NCI-H1694 (cell line): ENCODE measurements at places on chromosomes 5 and 9.

DNA sequence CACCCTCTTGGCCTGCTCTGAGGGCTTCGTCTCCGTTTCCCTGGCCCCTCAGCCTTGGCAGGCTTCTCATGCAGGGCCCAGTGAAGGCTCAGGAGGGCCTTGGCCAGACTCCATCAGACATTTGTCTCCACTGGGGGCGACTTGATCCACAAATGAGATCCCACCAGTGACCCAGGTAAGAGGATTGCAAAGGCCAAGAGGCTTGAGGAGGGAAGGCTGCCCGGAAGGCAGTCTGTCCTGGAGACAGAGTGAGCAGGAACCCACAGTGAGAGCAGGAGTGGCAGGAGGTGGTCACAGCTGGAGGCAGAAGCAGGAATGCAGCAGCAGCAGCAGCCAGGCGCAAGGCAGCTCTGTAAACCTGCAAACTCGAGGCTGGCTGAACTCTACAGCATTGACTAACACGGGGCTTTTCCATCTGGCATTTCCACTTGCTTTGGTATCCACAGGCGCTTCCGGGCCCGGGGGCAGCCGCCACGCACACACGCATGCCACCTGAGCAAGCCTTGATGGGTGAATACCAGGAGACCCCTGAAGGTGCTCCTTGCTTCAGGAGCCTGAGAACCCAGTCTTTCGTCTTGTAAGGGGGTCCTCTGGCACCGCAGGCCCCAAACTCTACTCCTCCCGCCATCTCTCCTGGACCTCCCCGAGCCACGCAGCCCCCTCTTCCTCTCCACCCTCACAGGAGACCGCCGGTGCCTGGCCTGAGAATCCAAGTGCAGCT, 14.7 kb downstream of the MGAT1 start:
- DNase-seq: peak; percentile 22

DNA sequence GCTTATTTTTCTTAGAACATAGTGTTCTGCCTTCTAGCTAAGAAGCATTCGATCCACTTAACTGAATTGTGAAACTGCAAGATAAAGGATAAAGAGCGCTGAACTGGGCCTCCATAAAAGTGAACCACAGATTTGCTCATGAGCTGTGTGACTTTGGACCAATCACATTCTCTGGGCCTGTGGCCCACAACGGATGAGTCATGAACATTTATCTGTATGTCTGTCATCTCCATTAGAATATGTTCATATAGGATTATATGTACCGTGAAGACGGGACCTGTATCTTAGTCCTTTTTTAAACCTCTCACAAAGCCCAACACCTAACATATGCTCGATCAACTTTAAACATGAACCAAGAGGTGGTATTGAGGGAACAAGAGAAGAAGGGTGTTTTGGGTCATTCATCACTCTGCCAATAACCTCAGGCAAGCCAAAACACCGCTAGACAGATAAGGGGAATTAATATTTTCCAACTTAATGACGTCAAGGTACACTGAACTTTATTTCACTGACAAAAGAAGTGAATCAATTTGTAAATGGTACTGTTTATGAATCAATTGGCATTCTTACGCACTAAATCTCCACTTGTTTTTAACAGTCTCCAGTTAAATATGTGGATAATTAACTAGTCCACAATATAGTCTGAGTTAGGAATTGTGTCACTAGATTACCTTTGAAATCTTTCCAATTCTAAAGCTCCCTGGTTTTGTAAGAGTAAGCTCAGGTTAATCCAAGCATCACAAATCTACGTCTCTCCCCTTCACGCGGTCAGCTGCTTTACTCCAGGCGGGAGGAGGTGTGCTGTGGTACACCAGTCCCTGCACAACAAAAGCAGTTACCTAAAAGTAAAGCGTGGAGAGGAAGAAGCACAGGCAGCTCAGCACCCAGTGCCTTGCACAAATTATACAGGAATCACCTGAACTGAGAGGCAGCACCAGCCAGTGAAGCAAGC, 1.6 kb downstream of the TMEM245 start:
- DNase-seq: no peak

DNA sequence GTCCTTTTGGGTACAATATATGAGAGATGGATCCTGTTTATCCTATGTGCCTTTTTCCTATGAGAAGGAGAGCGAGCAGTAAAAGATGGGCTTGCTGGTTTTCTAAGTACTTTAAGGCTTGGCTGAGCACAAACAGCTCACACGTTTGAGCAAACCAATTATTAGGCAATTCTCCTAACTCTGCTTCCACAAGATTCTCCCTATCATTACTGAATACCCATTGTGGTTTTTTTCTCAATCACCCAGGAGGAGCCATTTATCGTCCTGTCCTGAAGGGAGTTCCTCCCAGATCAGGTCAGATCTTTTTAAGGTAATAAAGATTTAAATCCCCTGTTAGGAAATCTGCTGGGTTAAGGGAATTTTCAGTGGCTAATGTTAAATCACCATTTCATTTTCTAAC, 19.4 kb upstream of the C1QTNF3 start:
- no peak for DNase-seq

DNA sequence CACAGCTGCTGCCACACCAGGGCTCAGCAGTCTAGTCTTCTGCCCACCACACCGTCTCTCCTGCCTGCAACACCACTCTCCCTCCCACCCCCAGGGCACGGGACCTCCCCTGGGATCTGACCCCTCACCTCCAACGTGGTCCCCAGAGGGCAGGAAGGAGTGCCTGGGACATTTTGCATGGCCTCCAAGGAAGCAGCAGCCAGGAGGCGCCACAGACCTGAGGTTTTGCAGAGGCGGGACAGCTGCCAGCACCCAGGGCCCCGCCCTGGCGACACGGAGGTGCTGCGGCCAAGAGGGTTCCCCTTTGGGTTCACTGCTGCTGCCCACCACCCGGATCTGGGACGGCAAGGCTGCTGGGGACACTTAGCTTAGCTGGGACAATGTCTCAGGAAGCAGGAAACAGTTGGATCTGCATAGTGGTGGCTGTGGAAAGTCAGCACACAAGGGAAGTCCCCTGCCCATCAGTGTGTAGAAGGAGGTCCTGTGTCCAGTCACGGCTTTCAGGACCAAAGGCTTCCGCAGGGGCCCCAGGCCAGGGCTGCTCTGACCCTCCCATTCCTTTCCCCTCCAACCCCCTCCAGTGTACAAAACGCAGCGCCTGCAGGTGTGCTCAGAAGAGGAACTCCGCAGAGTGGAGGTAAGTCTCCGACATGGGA, 13.8 kb downstream of the PROP1 start:
- no peak for DNase-seq

GRCh38 chr9:130308081-130308571, 42.6 kb downstream of the HMCN2 start:
- no peak for DNase-seq

- DNase-seq: no peak
Observed at GRCh38 chr5:53041071-53041692, 52.0 kb downstream of the ITGA2 start.

DNA sequence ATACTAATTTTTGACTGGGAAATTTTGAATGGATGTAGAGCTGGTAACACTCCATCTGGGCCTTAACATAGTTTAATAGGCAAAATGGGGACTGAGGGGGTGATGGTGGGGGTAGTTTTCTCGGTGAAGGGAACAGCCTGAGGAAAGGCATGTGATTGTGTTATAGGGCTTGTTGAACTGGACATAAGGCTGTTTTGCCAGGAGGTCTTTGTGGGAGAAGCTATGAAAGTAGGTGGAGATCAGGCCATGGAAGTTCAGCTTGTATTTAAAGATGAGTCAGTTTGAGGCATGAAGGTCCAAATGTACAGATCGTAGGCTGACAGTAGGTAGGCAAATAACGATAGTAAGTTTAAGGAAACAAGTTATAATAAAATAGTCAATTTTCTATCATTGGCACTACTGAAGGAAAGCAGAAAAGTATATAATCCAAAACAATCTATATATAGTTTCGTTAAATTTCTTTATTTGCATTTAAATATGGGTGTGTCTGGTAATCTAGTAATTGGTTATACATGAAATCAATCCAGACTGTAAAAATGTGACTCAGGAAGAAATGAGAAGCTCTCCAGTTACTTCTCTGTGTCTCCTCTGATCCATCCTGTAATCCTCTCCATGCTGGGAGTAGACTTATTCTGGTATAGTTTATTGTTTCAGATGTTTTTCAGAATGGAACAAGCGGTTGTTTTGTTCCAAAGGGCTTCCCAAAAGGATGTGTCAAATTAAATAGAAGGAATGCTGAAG, 2.8 kb downstream of the CSNK1G3 start:
- no peak for DNase-seq

GRCh38 chr9:22035591-22036011, 26.5 kb upstream of the CDKN2B start:
- no peak for DNase-seq

DNA sequence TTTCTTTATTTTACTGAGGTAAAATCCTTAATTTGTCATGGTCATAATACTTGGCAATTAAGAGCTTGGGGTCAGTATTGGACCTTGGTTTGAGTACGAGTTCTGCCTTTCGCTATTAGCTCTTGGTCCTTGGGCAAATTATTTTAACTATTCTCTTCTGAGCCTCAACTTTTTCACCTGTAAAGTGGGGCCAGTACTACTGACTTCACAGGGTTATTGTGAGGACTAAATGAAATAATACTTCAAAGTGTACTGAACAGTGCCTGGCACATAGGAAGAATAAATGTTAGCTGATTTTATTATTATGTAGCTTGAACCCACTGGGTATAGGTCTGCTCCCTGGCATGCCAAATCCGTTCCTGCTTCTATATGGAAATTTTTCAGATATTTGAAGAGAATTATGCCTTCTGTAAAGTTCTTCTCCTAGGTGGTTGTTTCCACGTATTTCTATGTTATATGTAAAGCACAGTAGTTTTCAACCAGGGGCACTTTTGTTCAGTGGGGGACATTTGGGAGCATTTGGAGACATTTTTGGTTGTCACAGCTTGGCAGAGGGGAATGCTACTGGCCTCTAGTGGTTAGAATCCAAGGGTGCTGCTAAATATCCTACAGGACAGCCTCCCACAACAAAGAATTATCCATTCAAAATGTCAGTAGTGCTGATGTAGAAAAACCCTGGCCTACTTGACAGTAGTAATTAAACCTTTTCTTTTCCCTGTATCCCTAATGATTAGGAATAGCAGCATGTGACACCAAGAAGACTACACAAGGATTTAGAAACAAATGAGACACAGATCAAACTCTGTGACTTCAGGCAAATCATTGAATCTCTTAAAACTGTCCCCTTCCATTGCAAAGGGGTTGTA, 4.5 kb downstream of the RCL1 start:
- peak; percentile 52 for DNase-seq

- DNase-seq: no peak
Observed at GRCh38 chr5:58054018-58054417, 405.9 kb downstream of the PLK2 start.

DNA sequence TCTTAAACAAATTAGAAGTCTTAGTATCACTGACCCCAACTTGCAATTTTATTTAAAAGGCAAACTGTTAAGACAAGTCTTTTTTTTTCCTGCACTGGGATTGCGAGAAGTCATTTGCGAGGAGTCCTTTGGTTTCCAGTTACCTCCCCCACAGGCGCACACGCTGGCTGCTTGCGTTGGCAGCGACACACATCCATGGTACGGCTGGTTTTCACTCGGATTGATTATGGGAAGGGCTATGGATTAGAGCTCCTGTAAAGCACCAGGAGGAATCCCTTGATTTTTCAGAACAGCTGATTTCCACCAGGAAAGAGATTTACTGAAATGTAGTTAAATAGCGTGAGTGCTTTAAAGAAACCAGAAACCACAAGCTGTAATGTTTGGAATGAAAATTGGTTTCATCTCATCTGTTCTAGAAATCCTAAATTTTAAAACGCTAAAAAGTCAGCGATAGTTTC, 737 bp downstream of the SLC1A3 start:
- DNase-seq: no peak

DNA sequence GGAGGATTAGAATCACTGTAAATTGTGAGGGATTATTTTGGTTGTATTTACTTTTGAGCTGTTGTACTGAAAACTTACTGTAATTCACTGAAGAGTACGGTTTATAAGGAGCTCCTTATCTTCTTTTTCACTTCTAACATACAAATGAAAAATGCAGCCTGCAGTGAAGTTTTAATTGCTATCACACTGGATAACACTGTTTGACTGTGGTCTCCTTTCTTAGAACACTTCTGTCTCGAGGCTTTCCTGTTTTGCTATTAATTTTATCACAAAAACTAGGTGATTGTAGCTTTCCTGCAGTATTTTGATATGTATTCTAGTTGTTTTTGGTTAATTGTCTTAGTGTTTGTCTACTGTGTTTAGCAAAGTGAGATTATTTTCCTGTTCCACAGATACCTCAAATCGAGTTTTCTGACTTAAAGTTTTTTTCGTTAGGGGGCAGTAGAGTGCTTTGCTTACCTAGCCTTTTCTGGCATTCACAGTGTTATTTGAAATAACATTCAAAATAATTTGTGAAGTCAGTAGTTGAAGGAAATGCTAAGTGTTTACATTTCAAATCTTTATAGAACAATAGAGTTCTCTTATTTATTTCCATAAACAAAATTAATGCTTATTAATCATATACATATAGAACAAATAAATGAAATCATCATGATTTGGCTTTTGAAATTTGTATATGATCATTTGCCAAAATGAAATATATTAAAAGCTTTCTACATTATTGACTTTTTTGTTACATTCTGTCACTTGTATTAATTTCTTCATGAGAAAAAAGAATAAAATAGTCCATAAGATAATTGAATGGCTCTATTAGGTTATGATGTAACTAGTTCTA, 52.9 kb downstream of the COMMD10 start:
- DNase-seq: peak; percentile 70

DNA sequence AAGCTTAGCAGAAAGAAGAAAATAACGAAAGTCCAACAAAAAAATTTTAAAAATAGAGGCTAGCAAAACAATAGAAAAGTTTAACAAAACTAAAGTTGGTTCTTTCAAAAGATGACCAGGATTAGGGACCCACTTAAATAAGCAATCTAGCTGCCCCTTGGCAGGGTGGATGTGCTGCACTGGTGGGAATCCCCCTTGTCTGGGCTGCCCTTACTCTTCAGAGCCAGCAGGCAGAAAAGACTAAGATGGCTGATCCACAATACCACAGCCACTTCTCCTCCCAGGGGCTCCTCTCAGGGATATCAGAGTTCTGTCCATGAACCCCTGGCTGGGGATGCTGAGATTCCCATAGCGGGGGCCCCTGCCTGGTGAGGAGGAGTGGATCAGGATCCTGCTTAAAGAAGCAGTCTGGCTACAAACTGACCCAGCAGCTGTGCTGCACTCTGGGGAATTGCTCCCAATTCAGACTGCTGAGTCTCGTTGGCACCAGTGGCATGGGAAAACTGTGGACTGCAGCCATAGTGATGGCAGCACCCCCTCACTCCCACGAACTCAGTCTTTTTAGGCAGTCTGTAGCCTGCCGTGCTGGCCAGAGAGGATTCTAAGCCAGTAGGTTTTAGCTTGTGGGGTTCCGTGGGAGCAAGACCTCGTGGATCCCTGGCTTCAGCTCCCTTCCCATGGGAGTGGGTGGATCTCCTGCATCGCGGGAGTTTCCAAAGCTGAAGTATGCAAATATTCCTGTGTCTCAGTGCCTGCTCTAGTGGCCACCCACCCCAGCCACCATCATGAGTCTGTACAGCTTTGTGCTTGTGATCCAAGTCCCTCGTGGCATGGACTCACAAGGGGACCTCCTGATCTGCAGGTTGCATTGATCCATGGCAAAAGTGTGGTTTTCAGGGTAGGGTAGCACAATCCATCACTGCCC, 2.9 kb upstream of the INSL6 start:
- DNase-seq: no peak
